ENCODE measurements at places on chromosomes 11 and 22.

DNA sequence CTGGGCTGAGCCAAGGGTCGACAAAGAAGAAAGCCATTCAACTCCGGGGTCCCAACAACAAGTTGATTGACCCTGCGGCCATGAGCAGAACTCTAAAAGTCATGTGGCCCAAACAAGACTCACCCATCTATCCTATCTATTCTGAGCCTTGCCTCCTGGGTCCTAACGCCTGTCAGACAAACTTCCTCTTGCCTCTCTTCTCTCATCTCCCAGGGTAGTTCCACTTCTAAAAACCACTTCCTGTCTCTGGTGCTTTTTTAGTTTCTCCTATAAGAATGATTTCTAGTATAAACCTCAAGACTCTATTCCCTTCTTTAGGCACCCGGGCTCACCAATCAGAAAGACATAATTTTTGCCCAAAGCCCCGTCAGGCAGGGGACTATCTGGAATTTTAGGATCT is 530.2 kb downstream of the DLG2 start:
- no peak for DNase-seq

DNA sequence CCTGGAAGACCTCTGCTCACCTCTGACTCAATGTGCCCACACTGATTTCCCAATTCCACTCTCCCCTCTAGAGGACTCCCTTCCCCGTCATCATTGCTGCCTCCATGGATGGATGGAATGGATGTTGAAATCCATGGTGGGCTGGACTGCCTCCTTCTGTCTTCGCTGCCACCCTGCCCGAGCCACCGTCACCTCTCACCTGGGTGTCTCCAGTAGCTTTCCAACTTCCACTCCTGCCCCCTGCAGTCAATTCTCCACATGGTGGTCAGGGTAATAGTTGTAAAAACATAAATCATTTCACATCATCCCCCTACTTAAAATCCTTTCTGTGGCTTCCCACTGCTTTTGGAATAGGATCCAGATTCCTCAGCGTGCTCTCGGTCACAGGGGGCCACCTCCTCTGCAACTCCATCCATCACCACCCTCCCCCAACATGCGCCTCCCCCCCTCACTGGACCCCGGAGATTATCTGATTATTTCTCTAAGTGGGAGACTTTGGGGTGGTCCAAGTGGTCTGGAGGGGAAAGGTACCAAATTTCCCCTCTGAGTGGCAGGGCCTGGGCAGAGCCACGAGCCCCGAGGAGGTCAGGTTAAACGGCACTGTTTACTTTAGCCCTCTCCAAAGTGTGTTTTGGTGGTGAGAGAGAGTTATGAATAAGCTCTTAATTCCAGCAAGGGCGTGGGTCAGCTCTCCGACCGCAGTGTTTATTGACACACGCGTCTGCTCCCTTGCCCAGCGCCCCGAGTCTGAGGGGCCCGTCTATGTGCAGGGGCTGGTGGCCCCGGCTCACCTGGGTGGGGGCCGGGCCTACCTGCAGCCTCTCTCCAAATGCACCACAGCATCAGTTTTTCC is 313.7 kb downstream of the MN1 start:
- DNase-seq = no peak

- DNase-seq = no peak
Observed at GRCh38 chr22:28116219-28116673, 197.2 kb upstream of the PITPNB start.

- DNase-seq = no peak
Observed at GRCh38 chr11:126917531-126918204, 82.9 kb downstream of the KIRREL3 start.

- DNase-seq = no peak
Observed at GRCh38 chr22:24350627-24351026, 76.8 kb upstream of the ADORA2A start.

DNA sequence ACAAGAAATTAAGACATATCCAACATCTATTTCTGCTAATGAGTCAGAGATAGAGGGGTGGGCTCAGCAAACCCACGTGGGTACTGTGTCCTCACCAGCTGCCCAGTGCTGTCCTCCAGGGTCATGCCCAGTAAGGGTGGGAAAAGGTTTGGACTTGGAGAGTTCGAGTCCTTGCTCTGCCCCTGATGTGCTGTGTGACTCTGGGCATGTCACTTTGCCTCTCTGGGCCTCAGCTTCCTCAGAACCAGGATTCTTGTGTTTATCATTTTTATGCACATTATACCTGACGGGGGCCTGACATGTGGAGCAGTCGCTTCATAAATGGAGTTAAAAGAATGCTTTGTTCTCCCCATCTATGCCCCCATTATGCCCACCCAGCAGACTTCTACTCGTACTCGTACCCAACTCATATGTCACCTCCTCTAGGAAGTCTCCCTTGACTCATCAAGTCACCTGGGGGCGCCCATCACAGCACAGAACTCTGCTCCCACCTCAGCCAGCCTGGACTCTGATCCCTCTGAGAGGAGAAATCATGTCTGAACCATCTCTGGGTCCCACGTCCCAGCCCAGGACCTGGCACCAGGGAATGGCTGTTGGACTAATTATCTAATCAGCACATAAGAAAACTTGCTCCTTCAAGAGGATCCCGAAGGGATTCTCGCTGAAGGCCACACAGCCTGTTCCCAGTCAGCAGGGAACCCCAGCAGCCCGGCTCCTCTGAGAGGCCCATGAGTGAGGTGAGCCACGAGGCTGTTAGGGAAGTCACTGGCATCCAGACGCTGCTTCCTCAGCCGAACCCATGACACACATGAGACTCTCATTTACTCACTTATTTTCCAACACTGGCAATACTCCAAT is 38.7 kb upstream of the TSKU start:
- no peak for DNase-seq

DNA sequence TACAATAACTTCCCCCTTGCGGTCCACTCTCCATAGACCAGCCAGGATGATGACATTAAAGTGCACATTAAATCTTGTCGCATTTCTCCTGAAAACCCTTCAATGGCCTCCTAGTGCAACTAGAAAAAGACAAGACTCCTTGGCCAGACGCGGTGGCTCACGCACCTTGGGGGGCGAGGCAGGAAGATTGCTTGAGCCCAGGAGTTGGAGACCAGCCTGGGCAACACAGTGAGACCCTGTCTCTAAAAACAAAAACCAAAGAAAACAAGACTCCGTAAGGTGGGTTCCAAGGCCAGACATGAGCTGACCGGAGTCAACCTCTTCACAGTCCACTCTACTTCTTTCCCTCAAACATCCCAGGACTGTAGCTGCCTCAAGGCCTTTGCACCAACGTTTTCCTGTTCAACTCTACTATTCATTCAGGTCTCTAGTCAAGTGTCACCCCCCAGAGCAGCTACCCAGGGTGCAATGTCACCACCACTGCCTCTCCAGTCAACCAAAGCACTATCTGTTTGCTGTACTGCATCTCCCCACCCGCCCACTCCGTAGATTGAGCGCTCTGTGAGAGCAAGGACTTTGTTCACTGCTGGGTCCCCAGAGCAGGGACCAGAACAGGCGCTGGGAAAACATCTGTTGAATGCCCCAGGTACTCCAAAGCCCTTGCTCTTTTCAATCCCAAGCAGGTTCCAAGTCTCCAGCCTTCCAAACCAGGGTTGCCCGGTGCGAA is 739 bp downstream of the ZMAT5 start:
- DNase-seq = peak; percentile 13

DNA sequence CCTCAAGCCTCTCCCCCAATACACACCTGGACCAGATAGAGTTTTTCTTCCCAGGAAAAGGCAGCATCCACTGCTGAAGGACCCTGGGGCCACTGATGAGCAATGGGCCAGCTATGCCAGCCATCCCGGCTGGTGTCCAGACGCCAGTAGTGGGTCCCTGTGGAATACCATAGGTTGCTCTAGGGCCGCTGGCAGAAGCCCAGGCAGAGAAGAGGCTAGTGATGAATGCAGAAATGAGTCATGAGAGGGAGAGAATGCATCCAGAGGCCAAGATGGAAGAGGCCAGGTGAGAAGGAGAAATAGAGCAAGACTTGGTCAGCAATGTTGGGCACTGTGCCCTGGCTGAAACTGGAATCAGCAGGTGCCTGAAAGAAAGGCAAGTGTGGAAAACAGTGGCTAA is 8.9 kb downstream of the HPX start:
- no peak for DNase-seq
